ENCODE measurements at places on chromosomes 6 and 20. TPM values are rescaled to one million over a fixed set of nuclear protein-coding genes. Genes with fewer than 3 reads are reported as not detected.

DNA sequence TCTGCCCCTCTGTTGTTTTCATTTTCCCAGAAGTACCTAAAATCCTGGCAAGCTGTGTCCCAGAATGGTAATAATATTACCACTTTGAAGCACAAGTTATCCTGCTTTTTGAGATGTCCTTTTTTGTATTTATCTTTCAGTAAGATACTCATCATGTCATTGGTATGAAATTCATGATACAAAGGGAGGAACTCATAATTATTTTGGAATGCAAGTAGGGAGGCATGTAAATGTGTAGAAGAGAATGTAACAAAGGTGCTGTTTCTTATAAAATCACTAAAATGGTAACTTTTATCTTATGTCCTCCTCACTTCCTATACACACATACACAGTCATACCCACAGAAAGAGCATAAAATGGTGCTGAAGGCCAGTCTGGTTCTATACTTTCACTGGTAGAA is 109.9 kb downstream of the CD2AP start:
- no peak for DNase-seq

GRCh38 chr6:133062077-133062476 is 179.1 kb upstream of the EYA4 start:
- no peak for DNase-seq

DNA sequence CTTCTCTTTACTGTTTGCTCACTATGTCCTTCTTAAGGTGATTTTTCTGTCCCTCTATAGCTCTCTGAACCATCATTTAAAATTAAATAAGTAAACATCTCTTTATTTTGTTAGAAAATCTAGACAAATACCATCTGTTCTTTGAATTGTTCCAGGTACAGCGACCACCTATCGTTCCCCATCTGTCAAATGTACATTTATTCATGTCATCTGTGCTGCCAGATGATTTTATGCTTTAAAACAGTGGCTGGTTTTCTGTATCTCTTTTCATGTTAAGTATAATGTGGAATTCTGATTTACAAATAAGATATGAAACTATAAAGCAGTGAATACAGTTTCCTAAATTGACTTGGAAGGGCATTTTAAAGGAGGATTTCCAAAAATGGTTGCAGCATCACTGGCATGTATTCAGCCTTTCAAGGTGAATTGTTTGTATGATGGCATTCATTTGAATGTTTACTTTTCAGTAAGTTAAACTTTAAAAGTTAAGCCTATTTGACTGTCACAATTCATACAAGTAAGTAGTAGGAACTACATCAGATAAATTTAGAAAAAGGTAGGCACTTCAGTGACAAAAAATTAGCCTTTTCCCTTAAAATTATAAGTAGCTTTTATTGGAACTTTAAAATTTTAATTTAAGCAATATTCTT is 92.6 kb upstream of the CLVS2 start:
- no peak for DNase-seq

GRCh38 chr6:14440215-14440910 is 322.8 kb downstream of the CD83 start:
- DNase-seq: no peak

- no peak for DNase-seq
These were observed 308.9 kb upstream of the THEMIS start for GRCh38 chr6:128209771-128210170.

DCDC2 gene
- 0.44 TPM for total RNA-seq

ID4 gene
- total RNA-seq: 7.4 TPM

- DNase-seq: peak; percentile 79
These were observed 580 bp upstream of the SYCP2 start for GRCh38 chr20:59933849-59934585.

TGM2 gene
- total RNA-seq: 14.9 TPM

OLIG3 gene
- total RNA-seq: not detected

KIF25 gene
- 0.14 TPM for total RNA-seq

SLC35D3 gene
- 0.92 TPM for total RNA-seq

- no peak for DNase-seq
These were observed 301.0 kb downstream of the FARS2 start for GRCh38 chr6:5562277-5562676.

- DNase-seq: no peak
These were observed 18.2 kb downstream of the PPARD start for GRCh38 chr6:35360349-35361138.

DNA sequence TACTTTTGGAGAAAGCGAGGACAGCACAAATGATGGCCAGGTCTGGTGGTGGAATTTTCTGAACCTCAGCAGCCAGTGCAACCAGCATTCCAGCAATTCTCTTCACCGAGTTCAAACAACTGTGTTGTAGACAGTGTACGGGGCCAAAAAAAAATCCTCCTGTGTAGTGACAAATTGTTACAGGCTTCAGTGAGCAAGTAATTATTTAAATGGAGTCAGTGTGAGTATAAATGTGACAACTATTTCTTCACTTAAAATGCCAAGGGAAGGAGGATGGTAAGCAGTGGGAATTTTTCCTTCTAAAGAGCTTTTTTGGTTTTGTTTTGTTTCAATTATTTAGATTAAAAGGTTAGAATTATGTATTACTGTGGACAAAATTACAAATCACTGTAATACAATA is 154.1 kb downstream of the TMEM242 start:
- DNase-seq: no peak

- DNase-seq: no peak
These were observed 67.3 kb downstream of the MDGA1 start for GRCh38 chr6:37630281-37630799.

MOCS1 gene
- total RNA-seq: 22.0 TPM

RAD21L1 gene
- not detected for total RNA-seq

DNA sequence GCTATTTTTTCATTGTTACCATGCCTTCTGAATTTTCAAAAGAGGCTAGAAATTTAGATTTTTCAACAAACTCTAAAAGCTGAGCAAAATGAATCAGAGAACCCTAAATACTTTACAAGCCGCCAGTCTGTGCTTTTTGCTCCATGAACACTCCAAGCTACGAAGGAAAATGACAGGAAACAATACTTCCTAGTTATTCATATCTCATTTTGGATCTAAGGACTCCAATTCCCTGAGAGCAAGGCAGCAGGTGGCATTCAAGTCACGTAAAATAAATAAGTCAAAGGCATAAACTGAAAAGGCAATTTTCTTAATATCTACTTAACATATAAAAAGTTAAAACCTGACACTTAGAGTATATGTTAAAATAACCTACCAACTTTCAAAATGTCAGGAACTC is 50.6 kb downstream of the PDSS2 start:
- no peak for DNase-seq

DNA sequence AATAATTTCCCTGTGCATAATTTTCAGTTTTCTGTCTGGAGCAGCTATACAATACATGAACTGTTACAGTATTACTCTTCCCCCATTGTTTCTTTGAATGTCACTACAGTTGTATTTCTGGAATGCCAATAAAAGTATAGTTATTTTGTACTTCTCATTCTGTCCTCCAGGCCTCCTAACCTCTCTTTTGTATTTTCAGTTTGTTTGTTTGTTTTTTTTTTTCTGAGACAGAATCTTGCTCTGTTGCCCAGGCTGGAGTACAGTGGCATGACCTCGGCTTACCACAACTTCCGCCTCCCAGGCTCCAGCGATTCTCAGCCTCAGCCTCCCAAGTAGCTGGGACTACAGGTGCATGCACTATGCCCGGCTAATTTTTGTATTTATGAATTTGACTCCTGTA is 16.8 kb upstream of the ARID1B start:
- no peak for DNase-seq

DNA sequence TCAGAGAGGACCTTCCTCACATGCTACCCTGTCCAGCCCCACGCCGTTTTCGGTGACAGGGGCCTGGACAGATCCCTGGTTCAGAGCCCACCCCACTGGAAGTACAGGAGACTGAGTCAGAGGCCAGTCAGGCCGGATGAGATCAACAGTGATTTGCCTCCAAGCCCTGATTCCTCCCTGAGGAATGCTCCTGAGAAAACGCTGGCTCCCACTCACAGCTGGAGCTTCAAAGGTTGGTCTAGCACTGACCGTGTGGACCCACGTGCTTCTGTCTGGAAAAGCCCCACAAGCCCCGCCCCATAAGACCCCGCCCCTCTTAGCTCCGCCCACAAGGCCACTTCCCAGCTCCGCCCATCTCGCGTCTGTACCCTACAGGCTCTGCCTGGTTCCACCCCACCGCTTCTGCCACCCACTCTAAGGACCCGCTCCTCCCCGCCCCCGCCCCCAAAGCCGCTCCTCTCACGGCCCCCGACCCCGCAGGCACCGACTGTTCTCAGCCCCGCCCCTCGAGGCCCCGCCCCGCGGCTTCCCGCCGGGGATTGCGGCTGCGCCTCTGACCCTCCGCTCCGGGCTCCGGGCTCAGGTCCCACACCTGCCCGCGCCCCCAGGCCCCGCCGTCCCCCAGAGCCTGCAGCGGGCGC is 64.9 kb upstream of the BHLHE23 start:
- DNase-seq: no peak

- DNase-seq: no peak
These were observed 330.3 kb upstream of the PRDM1 start for GRCh38 chr6:105755885-105756284.

ALDH8A1 gene
- 0.48 TPM for total RNA-seq
